Stimulated activated CD4-positive, alpha-beta T cell treated with anti-CD3 and anti-CD28 coated beads, TNF-alpha, amount 100 ng/mL, for 48 hours (primary cell): ENCODE measurements at places on chromosomes 6 and 20.

- no peak for DNase-seq
These were observed 3.6 kb downstream of the SOX4 start for GRCh38 chr6:21596949-21597682.

DNA sequence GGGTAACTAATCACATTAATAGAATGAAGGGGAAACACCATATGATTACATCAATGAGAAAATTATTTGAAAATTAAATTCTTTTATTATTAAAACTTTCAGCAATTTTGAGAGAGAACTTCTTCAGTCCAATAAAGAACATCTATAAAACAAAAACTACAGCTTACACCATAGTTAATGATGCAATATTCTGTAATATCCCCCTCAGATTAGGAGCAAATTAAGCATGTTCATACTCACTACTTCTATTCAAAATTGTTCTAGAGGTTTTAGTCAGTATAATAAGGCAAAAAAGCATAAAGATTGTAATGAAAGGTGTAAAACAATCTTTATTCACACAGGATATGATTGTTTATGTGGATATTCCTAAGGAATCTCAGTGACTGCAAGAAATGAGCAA, 465.4 kb downstream of the CD109 start:
- DNase-seq, result no peak

DNA sequence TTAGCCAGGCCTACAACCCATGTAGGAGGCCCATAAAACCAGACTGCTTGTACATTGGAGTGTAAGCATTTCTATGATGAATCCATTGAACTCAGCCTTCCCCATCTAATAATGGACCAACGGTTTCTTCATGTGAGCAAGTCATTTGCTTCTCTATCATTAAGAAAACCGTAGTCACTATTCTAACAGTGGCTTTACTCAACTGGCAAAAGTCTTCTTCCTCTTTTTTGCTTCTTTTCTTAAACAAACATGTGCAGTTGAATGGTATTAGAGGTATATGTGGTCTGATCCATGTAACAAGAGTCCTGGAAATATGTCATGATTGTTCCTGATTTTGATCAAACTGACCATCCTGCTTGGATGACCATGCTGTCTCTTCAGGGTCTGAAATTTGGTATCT, 132.4 kb upstream of the STXBP5 start:
- DNase-seq, result no peak

GRCh38 chr6:130955755-130956154, 107.3 kb downstream of the EPB41L2 start:
- no peak for DNase-seq

- DNase-seq, result no peak
These were observed 63.5 kb downstream of the THBS2 start for GRCh38 chr6:169190144-169190584.

- no peak for DNase-seq
These were observed 2.5 kb downstream of the TTLL2 start for GRCh38 chr6:167327391-167327790.

- no peak for DNase-seq
These were observed 30.8 kb downstream of the PDE10A start for GRCh38 chr6:165632194-165632593.

- DNase-seq, result no peak
These were observed 17.9 kb downstream of the RNF24 start for GRCh38 chr20:3997446-3997845.

DNA sequence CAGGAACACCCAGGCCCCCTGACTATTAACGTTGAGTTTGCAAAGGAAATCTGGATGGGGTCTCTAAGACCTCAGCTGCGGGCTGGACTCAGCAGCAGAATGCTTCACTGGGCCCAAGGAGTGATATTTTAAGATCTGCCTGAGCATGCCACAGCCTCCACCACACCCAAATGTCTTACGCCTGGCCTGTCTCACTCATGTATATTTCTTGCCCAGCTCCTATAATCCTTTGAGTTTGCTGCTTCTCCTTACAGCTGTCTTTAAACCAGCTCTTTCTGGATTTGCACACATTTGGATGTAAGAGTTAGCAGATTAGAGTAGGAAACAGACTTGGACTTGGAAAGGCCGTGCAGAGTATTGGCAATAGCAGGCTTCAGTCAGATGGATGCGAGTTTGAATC, 16.4 kb downstream of the CASS4 start:
- DNase-seq, result no peak

GRCh38 chr20:51022803-51023616, at the start of gene KCNG1:
KCNG1 (minus strand) TSS chr20:51023107; CDS start chr20:51010338, 12,769 bp downstream.
- DNase-seq, result peak; percentile 75

DNA sequence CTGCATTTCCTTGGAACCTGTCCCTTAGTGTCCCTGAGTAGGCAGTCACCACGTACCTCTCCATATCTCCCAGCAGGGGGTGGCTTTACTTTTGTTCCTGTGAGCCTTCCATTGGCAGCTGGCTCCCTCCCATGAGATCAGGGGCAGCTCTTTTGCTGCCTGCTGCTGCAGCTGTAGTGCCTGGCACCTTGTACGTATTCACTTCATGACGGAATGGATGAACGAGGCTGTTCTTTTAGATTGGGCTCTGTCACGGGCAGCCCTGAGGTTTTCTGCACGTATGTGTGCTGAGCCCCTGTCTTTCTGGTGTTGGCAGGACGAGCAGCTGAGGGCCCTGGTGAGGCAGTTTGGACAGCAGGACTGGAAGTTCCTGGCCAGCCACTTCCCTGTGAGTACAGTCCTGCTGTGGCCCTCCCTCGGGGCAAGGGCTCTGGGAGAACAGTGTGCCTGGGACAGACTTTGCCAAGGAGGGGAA, 14.6 kb downstream of the MYBL2 start:
- no peak for DNase-seq

- DNase-seq, result peak; percentile 41
These were observed 35.5 kb downstream of the DHX35 start for GRCh38 chr20:38997622-38998021.

DNA sequence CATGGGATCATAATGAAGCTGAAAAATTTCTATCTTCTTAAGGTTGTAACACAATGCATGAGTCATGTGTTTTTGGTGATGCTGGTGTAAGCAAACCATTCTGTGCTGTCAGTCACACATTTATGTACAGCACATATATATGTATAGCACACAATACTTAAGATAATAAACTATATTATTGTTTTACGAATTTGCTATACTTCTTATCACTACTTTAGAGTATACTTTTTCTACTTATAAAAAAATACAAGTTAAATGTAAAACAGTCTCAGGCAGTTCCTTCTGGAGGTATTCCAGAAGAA, 920.1 kb upstream of the FLRT3 start:
- DNase-seq, result no peak

GRCh38 chr20:23492292-23492691, 1.4 kb downstream of the CST8 start:
- no peak for DNase-seq

- no peak for DNase-seq
These were observed 21.7 kb downstream of the SERPINB9 start for GRCh38 chr6:2881423-2881822.

GRCh38 chr20:5000263-5001173, 792 bp downstream of the SLC23A2 start:
- no peak for DNase-seq

GRCh38 chr6:119333063-119333609, 16.4 kb downstream of the MAN1A1 start:
- no peak for DNase-seq

DNA sequence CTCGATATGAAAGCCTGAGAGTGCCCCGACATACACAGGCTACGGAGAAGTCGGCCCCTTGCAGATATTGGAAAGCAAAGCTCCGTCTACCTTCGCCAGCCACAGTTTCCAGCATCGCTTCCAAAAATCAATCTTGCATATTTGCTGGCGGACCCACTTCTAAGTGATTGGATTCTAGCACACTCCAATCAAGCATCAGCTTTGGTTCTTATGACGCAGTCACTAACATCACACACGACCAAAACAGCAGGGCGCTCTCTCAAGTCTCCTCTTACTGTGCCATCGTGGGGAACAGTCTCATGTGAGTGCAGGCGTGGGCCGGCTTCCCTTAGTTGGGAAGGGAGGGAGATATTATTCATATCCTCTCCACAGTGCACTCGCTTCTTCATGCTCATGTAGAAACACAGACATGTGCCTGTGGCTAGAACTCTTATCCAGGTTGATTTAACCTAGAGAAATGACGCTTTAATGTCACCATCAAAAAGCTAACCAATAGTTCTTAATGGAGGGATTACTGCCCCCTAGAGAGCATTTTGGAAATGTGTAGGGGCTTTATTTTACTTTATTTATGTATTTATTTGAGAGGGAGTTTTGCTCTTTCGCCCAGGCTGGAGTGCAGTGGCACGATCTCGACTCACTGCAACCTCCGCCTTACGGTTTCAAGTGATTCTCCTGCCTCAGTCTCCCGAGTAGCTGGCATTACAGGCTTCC, 229.8 kb downstream of the SOD2 start:
- no peak for DNase-seq

DNA sequence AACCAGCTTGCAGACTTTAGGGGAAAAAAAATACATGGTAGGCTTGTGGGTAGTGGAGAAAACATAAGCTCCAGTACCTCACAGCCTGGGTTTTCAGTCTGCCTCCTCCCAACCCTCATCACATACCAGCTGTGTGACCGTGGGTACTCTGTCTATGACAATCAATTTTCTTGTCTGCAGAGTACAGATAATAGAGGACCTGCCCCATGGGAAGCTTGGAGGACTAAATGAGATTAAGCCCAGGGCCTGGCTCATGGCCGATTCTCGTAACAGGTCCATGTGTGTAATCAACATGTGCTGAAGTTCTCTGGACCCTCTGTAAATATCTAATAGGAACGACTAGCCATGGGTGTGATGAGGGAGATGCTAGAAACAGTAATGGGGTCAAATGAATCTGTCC, 34.0 kb downstream of the NT5E start:
- no peak for DNase-seq

DNA sequence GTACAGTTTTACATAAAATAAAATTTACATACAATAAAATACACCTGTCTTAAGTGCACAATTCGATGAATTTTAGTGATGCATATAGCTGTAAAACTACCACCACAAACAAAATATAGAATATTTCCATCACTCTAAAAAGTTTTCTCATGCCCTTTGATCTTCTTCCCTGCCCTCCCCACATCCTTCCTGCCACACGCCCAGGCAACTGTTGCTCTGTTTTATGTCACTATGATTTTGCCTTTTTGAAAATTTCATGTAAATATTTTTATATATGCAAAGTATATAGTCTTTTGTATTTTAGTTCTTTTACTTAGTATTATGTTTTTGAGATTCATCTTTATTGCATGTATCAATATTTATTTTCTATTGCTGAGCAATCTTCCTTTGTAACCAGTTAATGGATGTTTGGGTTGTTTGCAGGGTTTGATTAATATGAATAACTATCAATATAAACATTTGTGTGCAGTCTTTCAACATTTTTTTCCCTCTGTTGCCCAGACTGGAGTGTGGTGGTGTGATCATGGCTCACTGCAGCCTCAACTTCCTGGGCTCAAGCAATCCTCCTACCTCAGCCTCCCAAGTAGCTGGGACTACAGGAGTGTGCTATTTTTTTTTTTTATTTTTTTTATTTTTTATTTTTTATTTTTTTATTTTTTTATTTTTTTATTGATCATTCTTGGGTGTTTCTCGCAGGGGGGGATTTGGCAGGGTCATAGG, 23.8 kb upstream of the SAMHD1 start:
- DNase-seq, result no peak

GRCh38 chr6:120496661-120497060, 837.6 kb downstream of the TBC1D32 start:
- no peak for DNase-seq

DNA sequence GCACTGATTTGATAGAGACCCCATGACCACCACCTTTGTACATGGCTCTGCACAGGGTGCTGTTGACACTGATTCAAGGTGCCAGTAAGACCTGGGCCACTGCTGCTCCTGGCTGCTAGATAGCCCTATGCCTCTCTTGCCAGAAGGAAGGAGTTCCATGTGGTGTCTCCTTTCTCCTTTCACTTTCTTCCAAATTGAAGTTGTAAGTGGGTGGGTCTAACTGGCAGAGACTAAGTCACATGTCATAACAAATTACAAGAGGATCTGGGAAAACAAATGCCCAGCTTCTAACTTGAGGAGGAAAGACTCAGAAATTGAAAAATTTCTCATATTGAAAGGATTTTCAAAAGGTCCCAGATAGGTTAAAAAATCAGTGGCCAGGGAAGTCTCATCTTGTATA, 116.8 kb downstream of the TFAP2B start:
- DNase-seq, result no peak

GRCh38 chr20:39983183-39983582, 705.9 kb downstream of the MAFB start:
- no peak for DNase-seq

DNA sequence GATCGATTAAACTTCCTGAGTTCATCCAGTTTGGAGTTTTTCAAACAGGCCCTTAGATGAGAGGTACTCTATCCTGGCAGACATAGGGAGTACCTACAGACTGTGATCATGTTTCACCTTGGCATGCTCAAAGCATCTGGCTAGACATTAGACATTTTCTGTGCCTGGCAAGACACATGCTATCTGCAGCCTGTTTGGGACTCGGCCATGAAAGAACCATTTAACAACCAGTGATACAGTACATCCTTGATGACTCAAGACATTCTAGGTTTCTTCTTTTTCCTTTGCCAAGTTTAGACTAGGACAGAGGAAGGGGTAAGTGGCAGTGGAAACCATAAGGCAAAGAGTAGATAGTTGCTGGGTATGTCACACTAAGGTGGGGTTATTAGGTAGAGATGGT, 15.4 kb upstream of the PAQR8 start:
- DNase-seq, result no peak

DNA sequence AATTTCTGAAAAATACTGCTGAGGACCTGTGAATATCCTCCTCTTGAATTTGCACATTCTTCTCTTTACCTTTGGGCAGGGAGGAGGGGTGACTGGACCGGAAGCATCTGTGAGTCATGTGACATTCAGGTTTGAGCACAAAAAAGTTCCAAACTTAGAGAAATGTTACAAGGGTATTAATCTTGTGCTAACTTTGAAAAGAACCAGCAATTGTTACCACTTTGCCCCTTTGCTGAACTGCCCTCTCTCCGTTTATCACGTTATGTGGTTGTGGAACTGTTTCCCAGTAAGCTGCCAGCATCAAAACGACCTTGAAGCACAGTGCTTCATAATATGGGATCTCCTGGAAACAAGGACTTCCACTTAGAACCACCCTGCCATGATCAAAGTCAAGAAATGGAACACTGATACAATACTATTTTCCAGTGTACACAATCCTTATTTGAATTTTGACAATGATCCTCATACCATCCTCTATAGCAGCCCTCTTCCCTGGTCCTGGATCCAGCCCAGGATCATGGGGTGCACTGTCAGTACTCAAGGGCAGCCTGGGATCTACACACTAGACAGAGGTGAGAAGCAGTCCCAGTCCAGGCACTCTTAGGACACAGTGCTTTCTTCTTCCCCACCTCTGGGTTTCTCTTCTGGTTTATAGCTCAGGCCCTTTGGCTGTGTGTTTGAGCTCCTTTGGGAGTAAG, 2.3 kb upstream of the TUBB1 start:
- DNase-seq, result no peak
